ENCODE measurements at places on chromosomes 3 and 15.

GRCh38 chr3:39264053-39264452, 15.8 kb downstream of the CX3CR1 start:
- no peak for DNase-seq

DNA sequence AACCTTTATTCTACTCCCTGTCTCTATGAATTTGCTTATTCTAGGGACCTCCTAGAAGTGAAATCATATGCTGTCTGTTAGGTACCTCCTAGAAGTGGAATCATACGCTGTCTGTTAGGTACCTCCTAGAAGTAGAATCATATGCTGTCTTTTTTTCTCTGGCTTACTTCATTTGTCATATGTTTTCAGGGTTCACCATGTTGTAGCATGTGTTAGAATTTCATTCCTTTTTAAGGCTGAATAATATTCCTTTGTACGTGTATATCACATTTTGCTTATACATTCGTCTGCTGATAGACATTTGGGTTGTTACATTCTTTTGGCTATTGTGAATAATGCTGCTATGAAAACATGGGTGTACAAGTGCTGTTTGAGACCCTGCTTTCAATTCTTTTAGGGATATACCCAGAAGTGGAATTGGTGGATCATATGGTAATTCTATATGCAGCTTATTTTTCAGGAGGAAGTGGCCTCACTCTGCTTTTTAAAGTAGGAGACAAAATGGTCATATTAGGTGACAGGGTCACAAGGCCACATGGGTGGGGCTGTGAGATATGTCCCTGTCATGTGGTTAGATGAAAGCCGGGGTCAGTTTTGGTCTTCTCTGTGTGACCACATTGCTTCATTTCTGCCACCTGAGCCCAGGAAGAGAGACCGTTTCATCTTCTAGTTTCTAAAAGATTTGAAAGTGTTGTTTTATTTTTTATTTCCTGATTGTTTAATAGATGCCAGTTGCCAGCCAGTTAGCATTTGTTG, 76.7 kb downstream of the FLNB start:
- no peak for DNase-seq

- no peak for DNase-seq
Measured at GRCh38 chr3:187689984-187690383, 12.4 kb downstream of the RTP2 start.

- DNase-seq = no peak
Measured at GRCh38 chr3:5349343-5349742, 161.8 kb downstream of the EDEM1 start.

- no peak for DNase-seq
Measured at GRCh38 chr3:128379367-128380160, 87.1 kb downstream of the DNAJB8 start.

DNA sequence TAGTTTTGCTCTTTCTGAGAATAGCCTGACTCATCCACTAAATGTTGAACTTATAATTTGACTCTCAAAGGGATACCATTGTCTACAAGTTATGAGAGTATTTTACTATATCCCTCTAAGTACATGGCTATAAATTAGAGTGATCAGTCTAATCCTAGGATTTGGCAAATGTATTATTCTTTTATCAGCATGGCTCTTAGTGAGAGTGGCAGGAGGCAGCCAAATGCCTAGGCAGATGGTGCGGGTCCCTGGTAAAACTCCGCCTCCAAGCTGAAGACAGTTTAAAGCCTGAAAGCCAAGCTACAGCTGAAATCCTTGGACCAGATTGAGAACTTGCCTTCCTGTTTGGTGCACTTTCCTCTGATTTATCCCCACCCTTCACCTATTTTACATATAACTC, 631.8 kb downstream of the SQOR start:
- no peak for DNase-seq

GRCh38 chr3:29311795-29312194, 30.9 kb downstream of the RBMS3 start:
- DNase-seq = no peak
